ENCODE measurements at places on chromosomes 11 and 22.

DNA sequence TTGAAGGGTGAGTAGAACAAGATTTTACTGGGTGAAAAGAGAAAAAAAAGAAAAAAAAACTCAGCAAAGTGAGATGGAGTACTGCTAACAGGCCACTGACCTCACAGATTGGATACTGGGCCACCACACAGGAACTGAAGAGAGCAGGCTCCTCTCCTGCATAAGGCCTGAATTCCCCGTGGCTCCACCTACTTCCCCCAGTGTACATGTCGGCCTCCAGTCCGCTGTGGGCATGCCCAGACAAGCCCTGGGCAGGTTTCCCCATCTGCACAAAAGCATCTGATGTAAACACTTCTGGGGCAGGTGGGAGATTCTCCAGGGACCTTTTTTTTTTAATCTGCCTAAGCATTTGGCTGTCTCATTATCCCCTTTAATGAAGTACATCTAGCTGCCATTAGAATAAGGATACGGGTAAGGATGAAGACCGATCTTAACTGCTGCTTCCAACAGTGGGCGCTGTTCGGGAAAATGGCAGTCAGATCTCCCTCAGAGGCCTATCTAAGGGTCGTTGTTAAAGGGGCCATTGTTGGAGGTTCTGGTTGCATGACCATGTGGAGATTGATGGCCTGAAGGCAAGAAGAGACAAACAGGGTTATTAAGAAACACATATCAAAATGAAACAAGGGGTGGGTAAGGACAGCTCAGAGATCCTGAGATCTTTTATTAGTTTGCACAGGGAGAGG, 48.5 kb downstream of the MS4A13 start:
- H3K36me3 ChIP-seq, result no peaks in the 10 kb centered on the region
- H3K27me3 ChIP-seq, result no peaks in the 10 kb centered on the region
- no peak overlapping the region for H3K4me3 ChIP-seq
- H3K4me1 ChIP-seq, result peaks cover 5% of the 10 kb centered on the region
- DNase-seq, result peak; percentile 70

DNA sequence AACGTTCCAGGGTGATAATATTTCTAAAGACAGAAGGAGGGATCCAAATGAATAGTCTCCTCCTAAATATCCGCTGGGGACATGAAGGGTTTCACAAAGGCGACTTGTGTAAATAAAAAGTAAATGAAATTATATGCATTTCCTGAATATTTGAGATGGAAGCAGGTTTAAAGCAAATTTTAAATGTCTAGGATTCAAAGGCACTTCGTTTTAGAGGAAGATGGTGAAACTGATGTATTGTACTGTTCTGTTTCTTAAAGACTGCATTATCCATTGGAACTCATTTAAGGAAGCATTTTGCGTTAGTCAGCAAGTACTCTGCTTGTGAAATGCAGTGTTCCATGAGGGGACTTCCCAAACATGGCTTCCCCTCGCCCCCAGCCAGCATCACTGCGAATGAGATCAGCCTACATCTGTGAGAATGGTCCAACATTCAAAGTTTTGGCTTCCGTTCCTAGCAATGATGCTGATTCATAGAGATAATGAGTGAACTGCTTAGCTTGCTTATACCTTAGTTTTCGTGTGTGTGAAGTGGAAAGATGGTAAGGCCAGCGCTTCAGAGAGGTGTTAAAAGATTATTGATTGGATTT, 1.5 kb downstream of the RAB39A start:
- no peak for DNase-seq
- no peaks in the 10 kb centered on the region for H3K36me3 ChIP-seq
- no peaks in the 10 kb centered on the region for H3K4me1 ChIP-seq
- H3K27me3 ChIP-seq, result 0 out of 2 replicates have a peak, but pooled peaks cover 13% of the 10 kb centered on the region

DNA sequence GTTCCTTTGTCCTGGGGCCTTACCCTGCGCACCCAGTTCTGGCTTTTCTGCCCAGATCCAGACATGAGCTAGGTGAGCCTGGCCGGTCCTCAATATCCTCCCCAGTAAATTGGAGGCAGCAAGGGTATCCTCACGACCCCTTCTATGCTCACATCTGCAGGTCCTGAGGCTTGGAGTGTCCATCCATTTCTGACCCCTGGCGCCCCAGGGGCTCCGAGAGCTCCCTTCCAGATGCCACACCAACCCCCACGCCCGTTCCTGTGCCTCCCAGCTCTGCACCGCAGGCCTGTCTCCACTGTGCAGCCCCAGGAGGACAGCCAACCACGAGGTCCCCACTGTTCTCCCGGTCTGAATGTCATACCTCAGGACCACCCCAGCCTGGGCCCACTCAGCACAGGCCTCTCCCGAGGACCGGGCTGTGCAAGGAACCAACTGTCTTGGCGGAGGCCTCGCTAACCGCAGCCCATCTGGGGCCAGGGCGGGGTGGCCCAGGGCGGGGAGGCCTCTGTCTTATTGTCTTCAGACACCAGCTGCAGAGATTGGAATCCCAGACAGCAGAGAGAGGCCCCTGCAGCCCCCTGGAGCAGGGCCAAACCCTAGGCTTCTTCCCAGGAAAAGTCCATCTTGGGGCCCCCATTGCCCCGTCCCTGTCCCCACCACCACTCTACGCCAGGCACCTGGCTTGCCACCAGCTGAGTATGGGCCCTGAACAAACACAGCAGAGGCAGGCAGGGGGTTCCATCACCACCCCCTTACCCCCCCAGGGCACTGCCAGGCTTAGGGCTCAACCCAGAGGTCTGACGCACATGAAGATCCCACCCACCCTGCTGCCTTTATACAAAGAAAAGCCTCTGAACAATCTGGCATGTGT, 39.3 kb downstream of the ALX4 start:
- H3K27me3 ChIP-seq, result no peaks in the 10 kb centered on the region
- no peak overlapping the region for H3K27ac ChIP-seq
- DNase-seq, result no peak
- H3K4me3 ChIP-seq, result no peak overlapping the region

DNA sequence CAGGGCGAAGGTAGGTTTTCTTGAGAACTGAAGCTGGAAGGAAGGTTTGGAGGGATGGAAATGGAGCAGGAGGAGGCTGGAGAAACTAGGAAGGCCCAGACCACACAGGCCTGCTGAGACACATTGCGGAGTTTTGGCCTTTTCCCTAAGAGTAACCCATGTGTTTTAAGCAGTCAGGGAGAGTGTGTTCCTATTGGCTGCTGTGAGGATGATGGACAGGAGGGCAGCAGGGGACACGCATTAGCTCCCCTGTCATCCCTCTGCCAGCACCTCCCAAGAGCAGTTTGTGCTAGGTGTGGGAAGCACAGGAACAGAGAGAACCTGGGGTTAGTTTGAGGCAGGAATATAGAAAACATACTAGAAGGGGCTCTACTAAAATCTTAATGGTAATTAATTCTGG, 842.1 kb downstream of the TBC1D22A start:
- no peaks in the 10 kb centered on the region for H3K36me3 ChIP-seq
- no peak for DNase-seq
- no peak overlapping the region for H3K27ac ChIP-seq
- H3K4me1 ChIP-seq, result no peaks in the 10 kb centered on the region

DNA sequence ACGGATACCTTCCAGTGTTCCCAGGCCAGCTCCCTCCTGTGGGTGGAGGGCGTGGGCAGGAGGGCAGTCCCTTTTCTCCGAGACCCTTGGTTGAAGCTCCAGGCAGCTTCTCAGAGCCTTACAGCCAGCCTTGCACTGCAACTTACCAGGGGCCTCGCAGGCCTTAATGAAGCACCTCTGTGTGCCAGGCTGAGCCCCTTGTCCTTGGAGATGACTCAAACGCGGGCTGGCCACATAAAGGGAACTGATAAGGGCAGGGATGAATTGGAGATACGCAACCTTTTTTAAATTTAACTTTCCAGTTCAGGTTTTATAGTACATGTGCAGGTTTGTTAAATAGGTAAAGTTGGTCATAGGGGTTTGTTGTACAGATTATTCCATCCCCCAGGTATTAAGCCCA, 72.7 kb downstream of the WNT7B start:
- H3K4me1 ChIP-seq, result no peaks in the 10 kb centered on the region
- H3K27me3 ChIP-seq, result peaks cover 99% of the 10 kb centered on the region
- DNase-seq, result no peak
- no peak overlapping the region for H3K27ac ChIP-seq
- H3K36me3 ChIP-seq, result no peaks in the 10 kb centered on the region

GRCh38 chr11:74583024-74583624, 9.3 kb upstream of the POLD3 start:
- H3K4me1 ChIP-seq, result no peaks in the 10 kb centered on the region
- no peaks in the 10 kb centered on the region for H3K36me3 ChIP-seq
- no peaks in the 10 kb centered on the region for H3K27me3 ChIP-seq
- DNase-seq, result no peak
- no peak overlapping the region for H3K4me3 ChIP-seq

DNA sequence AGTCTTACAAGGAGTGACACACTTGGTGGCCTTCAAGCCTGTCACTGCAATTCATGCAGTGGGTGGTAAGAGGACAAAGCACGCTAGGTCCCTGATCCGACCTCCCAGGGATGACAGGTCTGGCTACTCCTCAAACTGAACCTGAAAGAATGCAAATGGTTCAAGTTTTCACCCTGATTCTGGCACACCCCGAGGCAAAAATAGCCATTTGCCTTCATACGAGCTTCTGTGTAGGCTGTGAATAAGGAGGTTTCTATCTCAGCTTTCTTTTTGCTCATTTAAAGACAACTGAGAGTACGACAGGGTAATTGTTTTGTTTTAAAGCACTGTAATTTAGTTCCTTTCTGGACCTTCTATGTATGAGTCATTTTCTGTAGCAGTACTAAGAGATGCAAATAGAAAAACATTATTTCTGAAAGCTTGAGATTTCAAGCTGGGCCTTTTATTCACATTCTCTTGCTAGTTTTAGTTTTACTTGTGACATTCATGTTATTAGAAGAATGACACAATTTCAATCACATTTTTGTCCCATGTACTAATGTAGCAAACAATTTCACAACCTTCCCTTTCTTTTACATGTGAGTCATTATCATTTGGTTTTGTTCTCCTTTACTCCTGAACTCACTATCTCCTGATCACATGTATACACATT, 56.6 kb upstream of the FDX1 start:
- H3K27me3 ChIP-seq, result no peaks in the 10 kb centered on the region
- peak overlapping the region; percentile 26 for H3K4me3 ChIP-seq
- peak overlapping the region; percentile 9 for H3K27ac ChIP-seq
- H3K36me3 ChIP-seq, result no peaks in the 10 kb centered on the region
- DNase-seq, result peak; percentile 27

- no peak overlapping the region for H3K4me3 ChIP-seq
- H3K27ac ChIP-seq, result no peak overlapping the region
- H3K4me1 ChIP-seq, result no peaks in the 10 kb centered on the region
- no peaks in the 10 kb centered on the region for H3K36me3 ChIP-seq
These were observed 31.6 kb upstream of the CBX7 start for GRCh38 chr22:39183991-39184585.

- H3K27me3 ChIP-seq, result no peaks in the 10 kb centered on the region
- H3K36me3 ChIP-seq, result no peaks in the 10 kb centered on the region
- H3K4me3 ChIP-seq, result no peak overlapping the region
- DNase-seq, result no peak
- H3K4me1 ChIP-seq, result no peaks in the 10 kb centered on the region
These were observed 51.8 kb downstream of the GALNT18 start for GRCh38 chr11:11569936-11570491.

- H3K27ac ChIP-seq, result no peak overlapping the region
- peak overlapping the region; percentile 54 for H3K4me3 ChIP-seq
- H3K4me1 ChIP-seq, result no peaks in the 10 kb centered on the region
- H3K36me3 ChIP-seq, result no peaks in the 10 kb centered on the region
- no peaks in the 10 kb centered on the region for H3K27me3 ChIP-seq
These were observed 15.3 kb downstream of the KCNJ5 start for GRCh38 chr11:128906185-128907050.

GRCh38 chr11:125591649-125592304, 875 bp upstream of the STT3A start:
- H3K27ac ChIP-seq, result peak overlapping the region; percentile 80
- H3K4me1 ChIP-seq, result peaks cover 11% of the 10 kb centered on the region
- H3K27me3 ChIP-seq, result no peaks in the 10 kb centered on the region
- H3K36me3 ChIP-seq, result peaks cover 3% of the 10 kb centered on the region
- DNase-seq, result peak; percentile 10
- H3K4me3 ChIP-seq, result peak overlapping the region; percentile 77

GRCh38 chr11:16009021-16009420, 347.3 kb downstream of the SOX6 start:
- no peaks in the 10 kb centered on the region for H3K36me3 ChIP-seq
- no peak for DNase-seq
- H3K4me3 ChIP-seq, result no peak overlapping the region
- no peaks in the 10 kb centered on the region for H3K27me3 ChIP-seq
- no peak overlapping the region for H3K27ac ChIP-seq

DNA sequence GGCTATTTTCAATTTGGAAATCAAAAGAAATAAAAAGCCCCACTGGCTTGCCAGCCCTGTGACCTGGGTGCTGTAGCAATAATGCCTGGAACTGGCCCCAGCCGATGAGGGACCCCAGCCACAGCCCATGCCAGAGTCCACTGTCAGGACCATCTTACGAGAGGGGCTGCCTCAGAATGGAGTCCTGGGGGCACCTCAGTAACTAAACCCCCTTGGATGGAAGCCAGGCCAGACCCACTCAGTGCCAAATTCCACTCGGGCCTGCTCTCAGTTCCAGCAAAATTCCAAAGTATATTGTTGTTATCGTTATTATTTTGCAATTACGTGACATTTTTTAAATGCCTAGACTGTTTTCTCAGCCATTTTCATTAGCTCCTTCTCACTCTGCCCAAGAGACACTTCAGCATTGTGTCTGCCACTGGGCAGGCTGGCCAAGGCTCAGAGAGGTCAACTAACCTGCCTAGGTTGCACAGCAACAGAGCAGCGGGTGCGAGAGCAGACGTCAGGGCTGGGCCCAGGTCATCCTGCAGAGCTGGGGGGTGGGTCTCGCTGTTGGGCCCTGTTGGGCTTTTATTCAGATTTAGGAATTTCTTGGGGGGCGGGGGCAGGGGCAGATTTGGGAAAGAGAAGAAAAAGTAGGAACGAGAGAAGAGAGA, 19.5 kb downstream of the CDKN1C start:
- H3K4me3 ChIP-seq, result no peak overlapping the region
- H3K27me3 ChIP-seq, result peaks cover 26% of the 10 kb centered on the region
- no peaks in the 10 kb centered on the region for H3K36me3 ChIP-seq
- H3K4me1 ChIP-seq, result no peaks in the 10 kb centered on the region

Data from MM.1S (cell line).